ENCODE measurements at places on chromosomes 6 and 20.

GRCh38 chr6:148358196-148358785 lies 15.7 kb downstream of the SASH1 start:
- no peak for DNase-seq

DNA sequence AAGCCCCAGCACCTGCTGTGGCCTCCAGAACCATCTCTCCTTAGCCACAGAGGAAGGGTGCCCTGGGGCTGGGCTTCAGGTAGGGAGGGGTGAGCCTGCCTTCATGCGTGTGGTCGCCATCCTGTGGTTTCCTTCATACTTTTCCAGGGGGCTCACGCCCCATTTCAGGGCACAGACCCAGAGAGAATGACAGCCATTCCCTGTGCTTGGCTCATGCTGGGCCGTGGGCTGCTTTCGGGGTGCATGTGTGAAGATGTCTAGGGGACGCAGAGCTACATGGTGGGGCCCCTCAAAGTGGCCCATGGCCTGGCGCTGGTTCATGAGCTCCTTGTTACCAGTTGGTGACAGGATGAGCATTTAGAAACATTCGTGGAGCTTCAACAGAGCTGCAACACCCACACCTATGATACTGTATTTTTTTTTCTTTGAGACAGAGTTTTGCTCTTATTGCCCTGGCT lies 190.3 kb upstream of the SLC24A3 start:
- DNase-seq = no peak

DNA sequence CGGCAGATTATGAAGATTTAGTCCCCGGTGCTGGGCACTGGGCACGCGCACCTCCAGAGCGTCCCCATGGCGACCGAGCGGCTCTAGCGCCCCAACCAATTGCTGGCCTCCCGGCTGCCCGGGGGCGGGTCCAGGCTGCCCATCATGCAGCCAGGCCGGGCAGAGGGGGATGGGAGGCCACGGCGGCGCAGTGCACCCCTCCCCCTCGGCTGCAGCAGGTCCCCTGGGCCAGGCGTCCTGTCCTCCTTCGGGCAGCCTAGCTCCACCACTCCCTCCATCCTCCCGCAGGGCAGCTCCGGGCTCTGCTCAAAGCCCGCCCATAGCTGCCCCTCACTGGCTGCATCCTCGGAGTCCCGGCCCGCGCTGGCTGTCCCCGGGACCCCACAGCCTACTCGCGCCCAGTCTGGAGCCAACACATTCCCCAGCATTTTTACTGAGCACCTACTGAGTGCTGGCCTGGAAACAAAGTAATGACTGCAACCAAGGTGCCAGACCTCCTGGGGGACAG lies 99.4 kb downstream of the ASXL1 start:
- DNase-seq = no peak

GRCh38 chr6:148495029-148495428 lies 152.4 kb downstream of the SASH1 start:
- no peak for DNase-seq

GRCh38 chr6:37029249-37029971 lies 24.0 kb downstream of the FGD2 start:
- no peak for DNase-seq

DNA sequence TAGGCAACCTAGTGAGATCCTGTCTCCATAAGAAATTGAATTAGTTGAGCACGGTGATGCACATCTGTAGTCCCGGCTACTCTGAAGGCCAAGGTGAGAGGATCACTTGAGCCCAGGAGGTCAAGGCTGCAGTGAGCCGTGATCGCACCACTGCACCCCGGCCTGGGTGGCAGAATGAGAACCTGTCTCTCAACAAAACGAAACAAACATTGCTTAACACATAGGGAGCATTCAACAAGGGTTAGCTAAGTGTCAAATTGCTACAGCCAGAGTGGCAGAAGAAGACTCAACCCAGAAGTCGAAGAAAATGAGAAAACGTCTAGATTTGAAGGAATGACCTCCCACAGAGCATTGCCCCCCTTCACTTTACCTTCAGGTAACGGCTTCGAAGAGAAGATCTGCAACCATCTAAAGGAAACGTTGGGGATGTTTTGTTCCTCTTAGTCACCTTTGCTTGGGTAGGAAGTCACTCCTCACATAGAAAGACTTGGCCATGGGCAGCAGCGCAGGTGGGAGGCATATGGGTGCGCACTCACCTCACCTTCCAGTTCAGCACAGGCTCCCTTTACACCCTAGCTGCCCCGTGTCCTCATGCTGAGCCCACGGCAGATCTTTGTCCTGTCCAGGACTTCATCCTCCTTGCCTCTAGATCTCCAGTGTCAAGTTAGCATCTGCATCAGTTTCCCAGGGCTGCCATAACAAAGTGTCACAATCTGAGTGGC lies 63.7 kb upstream of the SHLD1 start:
- no peak for DNase-seq

DNA sequence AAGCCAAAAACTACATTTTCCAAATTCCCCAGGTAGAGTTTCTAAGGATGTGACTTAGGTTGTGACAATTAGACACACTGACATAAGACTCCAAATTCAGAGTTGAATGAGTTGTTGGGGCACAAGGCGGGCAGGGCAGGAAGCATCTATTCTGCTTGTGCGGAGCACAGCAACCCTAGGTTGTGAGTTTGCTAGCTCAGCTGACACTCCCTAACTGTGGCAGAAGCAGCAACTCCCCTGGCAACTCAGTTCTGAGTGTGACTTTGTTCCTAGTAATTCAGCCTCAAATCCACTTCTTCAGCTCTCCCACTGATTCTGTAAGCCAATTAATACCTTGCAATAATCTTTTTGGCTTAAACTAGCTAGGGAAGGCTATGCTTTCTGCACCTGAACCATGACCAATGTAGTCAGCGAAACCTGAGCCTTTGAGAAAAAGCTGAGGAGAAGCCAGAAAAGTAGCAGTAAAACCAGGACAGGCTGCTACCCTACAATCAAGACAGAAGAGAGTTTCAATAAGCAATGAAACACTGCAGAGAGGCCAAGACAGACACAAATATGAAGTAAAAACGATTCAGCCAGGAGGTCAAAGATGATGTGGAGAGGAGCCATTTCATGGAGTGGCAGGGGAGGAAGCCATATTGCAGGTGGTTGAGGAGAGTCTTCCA lies 30.0 kb upstream of the PAQR8 start:
- no peak for DNase-seq
